NCI-H187 treated with DMSO at 0.1 percent for 48 hours (cell line): ENCODE measurements at places on chromosomes 7 and 10.

- DNase-seq, result no peak
Observed at GRCh38 chr7:12239806-12240205, 28.7 kb downstream of the TMEM106B start.

DNA sequence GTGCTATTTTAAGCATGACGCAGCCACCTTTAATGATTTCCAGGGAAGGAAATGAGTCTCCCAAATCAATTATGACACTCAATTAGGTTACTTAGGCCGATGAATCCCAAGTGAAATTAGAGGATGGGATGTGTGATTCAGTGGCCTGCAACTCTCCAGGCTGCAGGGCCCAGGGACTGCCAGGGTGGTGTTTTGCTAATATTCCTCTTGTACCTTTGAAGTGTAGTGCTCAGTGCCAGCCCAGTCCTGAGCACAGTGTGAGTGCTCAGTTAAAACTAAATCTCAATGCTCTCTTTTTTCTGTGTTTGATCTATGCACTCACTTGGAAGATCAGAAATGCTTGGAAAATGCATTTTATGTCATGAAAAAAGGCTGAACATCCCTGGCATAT lies 51.6 kb downstream of the SEM1 start:
- no peak for DNase-seq

- DNase-seq, result no peak
Observed at GRCh38 chr7:118755067-118755625, 530.6 kb downstream of the ANKRD7 start.

DNA sequence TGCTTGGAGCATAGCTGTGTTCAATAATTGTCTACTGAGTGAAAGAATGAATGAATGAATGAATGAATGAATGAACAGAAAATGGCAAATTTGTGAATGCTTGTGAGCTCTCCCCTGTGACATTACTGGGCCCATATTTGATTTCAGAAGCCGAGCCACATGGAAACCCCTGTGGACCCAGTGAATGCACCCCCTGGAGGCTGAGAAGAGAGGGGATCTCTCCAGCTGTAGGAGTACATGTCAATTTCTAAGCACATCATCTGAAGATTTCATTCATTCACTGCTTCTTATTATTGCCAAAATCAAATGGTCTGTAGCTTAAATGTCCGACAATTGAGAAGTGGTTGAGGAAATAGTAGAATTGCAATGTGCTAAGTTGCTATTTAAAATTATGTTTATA lies 58.3 kb upstream of the DOCK1 start:
- no peak for DNase-seq

DNA sequence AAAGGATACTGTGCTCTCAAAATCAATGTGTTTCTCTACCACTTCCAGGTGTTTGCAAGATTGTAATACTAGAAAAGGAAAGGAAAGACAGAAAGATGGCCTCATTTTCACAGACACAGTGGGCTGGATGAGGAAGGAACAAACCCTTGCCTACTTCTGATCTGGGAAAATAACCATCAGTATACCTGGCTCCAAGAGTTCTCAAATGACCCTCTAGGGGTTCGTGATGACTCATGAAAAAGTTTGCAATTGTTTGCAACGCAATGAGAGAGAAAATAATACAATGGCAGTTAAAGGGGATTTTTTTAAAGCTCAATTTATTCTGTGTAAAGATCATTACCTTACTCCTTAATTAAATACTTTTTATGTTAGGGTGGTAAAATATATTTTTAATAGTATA lies 197.6 kb upstream of the INHBA start:
- DNase-seq, result no peak

GRCh38 chr10:95240811-95241210 lies 46.8 kb downstream of the ACSM6 start:
- no peak for DNase-seq

DNA sequence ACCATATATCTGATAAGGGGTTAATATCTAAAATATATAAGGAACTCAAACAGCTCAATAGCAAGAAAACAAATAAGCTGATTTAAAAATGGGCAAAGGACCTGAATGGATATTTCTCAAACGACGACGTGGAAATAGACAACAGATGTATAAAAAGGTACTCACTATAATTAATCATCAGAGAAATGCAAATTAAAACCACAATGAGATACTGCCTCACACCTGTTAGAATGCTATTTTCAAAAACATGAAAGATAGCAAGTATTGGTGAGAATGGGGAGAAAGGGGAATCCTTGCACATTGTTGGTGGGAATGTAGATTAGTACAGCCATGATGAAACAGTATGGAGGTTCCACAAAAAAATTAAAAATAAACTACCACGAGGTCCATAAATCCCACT lies 163.2 kb downstream of the DKK1 start:
- no peak for DNase-seq

DNA sequence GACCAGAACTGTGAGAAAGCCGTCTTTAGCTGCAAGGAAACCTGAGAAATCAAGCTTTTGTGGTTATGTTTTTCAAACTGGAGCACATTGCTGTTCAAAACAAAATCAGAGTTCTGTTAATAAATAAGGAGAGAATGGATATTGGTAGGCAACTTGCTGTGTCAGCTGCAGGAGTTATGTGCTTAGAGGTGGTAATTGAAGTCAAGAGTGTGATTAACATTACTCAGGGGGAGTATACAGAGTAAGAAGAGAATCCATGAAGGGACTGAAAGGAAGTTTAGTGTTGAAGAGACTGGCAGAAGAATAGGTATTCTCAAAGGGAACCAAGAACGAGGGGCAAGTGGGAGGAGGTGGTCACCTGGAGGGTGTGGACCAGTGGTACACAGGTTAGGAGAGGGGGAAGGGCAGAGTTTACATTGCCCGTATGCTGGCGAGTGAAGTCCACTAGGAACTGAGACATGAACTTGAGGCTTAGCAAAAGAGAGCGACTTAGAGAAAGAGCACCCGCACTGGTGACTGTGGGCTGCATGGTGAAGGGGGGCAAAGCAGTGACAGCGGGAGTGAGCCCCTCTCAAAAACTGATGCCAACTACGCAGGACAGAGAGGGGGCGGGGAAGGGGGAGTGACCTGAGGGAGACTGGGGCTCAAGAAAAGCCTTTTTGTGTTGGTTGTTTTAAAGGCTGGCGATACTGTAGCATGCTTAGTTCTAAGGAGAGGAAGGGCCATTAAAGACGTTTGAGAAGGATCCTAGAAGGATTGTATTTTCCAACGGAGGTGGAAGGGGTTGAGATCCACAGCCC lies 80.0 kb downstream of the SDK1 start:
- DNase-seq, result no peak

GRCh38 chr7:106347229-106347833 lies 62.5 kb upstream of the NAMPT start:
- no peak for DNase-seq

GRCh38 chr10:114711176-114711868 lies 53.2 kb upstream of the ABLIM1 start:
- DNase-seq, result no peak
